ENCODE measurements at places on chromosomes 5 and 9.

GRCh38 chr9:74908665-74909064, 20.9 kb upstream of the TRPM6 start:
- no peak for DNase-seq

DNA sequence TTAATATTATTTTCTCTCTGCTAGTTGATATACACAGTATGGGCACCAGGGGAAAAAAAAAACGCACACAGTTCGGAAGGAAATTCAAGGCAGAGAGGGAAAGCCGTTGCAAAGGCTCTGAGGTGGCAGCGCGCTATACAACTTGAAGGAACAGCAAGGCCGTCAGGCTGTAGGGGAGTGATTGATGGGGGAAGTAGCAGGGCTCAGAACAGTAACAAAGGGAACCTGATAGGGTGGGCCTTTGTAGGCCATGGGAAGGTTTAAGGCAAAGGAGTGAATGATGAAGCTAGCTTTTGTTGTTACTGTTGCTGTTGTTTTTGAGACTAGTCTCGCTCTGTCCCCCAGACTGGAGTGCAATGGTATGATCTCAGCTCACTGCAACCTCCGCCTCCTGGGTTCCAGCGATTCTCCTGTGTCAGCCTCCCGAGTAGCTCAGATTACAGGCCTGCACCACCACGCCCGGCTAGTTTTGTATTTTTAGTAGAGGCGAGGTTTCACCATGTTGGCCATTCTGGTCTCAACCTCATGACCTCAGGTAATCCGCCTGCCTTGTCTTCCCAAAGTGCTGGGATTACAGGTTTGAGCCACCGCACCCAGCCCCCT, 27.0 kb downstream of the AQP7 start:
- DNase-seq: no peak

- no peak for DNase-seq
Measured at GRCh38 chr9:13596383-13596970, 317.0 kb upstream of the MPDZ start.

DNA sequence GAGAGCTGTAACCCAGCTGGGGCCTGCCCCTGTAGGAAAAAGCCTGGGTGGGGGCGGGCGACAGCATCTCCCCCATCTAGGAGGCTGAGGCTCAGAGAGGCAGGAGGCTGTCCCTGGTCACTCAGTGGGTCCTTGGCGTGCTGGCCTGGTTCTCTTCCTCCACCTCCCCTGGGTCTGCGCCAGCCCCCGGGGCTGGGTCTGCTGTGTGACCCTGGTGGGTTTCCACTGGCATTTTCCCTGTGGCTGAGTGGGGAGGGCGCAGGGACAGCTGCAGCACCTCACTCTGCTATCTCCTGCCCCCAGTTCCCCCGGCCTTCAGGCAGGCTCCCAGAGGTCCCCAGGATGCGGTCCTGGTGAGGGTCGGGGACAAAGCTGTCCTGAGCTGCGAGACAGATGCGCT, 59.5 kb upstream of the ASS1 start:
- no peak for DNase-seq

GRCh38 chr9:128001779-128002298, 21.1 kb upstream of the EEIG1 start:
- DNase-seq: no peak

- DNase-seq: no peak
Measured at GRCh38 chr5:112342389-112342788, 76.7 kb downstream of the EPB41L4A start.

DNA sequence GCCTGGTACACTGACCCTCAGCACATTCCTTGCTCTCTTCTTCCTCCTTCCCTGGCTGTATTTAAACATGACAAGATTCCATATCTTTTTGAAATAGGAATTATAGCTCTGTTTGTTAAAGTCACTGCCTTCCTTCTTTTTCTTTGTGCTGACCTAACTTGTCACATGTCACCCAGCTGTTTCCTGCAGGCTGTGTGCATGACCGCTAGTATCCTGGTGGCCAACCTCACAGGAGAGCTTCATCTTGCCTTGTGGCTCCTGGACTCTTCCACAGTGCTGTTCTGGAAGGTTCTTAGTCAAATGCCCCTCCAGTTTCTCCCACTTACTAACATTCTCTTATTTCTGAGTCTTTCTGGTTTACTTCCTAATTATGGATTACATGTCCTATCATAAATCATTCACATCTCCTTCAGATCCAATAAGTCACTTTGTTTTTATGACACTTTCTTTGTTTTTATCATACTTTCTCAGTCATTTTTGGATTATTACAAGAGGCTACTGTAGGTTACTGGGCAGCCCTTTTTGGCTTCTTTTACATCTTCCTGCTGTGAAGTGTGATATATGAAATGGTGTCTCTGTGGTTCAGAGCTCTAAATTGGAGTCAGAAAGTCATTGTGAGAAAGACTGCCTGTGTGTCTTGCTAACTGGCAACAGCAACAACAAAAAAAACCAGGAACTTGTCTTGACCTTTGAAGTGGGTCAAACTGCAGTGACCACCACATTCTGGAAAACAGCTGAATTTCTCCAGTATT, 463.6 kb upstream of the DAP start:
- no peak for DNase-seq

- DNase-seq: no peak
Measured at GRCh38 chr9:130297371-130297770, 31.8 kb downstream of the HMCN2 start.

GRCh38 chr9:128136816-128137793, 9.6 kb upstream of the PTGES2 start:
- DNase-seq: no peak

- DNase-seq: no peak
Measured at GRCh38 chr9:98481676-98482075, 226.2 kb upstream of the TBC1D2 start.

- DNase-seq: no peak
Measured at GRCh38 chr5:14265570-14265969, 122.4 kb downstream of the TRIO start.

DNA sequence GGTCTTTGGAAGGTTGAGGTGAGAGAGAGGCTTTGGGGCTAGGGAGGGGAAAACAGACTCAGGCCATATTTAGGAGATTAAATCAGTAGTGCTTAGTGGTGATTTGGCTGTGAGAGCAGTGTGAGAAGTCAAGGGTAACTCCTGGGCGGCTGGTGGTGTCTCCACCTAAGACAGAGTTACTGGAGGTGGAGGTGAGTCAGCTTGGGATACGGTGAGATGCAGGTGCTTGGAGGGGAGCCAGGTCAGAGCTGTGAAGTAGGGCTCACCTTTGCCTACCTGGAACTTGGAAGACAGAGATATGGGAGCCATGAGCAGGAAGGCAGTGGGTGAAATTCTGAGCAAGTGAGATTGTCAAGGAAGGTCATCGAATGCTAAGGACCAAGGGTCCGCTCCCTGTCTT, 24.5 kb downstream of the RGS3 start:
- no peak for DNase-seq

GRCh38 chr5:123874600-123875201, 362.7 kb downstream of the CSNK1G3 start:
- no peak for DNase-seq

GRCh38 chr9:115914291-115914690, 239.3 kb upstream of the PAPPA start:
- no peak for DNase-seq

- no peak for DNase-seq
Measured at GRCh38 chr5:81802020-81802419, 51.1 kb upstream of the SSBP2 start.

DNA sequence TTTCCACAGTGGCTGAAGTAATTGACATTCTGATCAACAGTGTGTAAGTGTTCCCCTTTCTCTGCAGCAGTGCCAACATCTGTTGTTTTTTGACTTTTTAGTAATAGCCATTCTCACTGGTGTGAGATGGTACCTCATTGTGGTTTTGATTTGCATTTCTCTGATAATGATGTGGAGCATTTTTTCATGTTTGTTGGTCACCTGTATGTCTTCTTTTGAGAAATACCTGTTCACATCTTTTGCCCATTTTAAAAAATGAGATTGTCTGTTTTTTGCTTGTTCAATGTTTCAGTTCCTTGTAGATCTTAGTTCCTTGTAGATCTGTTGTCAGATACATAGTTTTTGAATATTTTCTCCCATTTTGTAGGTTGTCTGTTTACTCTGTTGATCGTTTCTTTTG, 162.5 kb upstream of the PITX1 start:
- DNase-seq: no peak

DNA sequence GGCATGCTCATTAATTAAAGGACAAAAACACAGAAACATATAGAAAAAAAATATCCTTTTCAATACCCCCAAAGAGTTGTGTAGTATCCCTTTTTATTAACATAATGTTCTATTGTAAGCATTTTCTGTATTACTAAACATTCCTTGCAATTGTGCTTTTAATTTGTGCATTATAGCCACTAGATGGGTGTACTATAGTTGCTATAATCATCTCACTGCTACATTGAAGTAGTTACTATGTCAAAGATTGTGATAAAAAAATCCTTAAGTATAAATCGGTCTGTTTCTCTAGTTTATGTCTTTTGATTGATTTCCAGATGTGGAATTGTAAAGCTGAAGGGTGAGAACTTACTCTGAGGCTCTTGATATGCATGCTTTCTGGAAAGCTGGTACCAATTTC, 21.4 kb downstream of the FREM1 start:
- DNase-seq: no peak

GRCh38 chr5:81516091-81516490, 122.2 kb upstream of the ACOT12 start:
- DNase-seq: no peak

DNA sequence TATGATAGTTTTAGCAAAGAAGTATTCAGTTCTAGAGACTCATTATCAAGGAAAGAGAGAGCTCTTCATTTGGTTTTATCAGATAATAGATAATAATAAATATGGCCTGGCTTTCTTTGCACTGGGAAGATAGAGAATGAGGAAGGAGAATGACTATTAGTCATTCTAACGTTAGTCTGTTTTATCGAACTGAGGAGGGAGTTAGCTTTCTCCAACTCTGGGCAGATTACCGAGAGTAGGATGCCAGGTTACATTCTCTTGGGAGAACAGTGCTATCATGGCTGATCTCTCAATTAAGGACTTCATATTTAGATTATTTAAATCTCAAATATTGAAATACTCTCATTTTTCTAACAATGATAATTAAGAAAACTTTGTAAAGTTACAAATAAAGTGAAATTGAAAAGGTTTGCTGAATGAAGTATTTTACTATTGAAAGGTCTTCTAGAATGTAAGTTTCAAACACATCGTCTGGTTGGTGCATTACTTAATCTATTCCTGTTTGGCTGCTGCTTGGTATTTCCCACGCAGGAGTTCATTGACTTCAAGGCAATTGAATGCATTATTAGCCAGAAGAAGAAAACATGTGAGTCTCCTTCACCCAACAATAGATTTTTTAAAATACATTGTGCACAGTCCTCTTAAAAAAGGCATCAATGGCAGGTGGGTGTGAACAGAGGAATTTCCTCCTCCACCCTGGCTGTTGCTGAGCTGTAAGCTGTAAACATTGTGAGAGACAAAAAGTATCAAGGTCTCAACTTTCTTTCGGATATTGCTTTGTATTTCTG, 140.8 kb downstream of the C9orf152 start:
- no peak for DNase-seq

- no peak for DNase-seq
Measured at GRCh38 chr9:39587844-39588499, 232.5 kb downstream of the SPATA31A1 start.

DNA sequence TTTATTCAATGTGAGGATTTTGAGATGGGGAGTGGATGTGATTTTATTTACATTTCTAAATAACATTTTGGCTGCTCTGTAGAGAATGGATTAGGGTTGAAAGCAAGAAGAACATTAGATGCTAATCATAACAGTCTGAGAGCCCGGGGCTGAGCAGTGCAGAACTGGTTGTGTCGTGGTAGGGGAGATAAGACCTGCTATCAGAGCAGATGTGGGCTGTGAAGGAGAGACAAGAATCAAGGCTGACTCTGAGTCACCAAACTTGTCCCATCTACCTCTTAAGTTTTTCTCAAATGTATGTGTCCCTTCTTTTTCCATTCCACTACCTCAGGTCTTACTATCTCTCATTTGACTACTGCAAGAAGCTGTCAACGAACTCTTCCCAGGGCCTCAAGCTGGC, 35.4 kb upstream of the SLC28A3 start:
- DNase-seq: no peak

DNA sequence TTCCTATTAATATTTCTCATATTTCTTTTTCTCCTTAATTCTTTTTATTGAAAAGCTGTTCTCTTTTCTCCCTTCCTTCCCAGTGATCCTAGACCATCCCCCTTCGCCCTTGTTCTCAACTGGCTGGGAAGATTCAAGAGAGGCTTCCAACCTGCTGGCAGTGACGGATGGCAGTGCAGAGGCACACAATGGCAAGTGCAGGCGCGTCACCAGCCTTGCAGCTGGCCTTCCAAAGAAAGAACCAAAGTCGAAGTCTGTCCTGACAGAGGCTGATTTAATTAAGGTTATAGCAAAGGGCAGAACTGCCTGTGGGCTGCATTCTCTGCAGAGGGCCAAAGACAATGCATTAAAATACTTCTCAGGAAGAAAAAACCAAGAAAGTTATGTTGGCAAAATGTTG, 7.4 kb downstream of the CEMIP2 start:
- DNase-seq: no peak

DNA sequence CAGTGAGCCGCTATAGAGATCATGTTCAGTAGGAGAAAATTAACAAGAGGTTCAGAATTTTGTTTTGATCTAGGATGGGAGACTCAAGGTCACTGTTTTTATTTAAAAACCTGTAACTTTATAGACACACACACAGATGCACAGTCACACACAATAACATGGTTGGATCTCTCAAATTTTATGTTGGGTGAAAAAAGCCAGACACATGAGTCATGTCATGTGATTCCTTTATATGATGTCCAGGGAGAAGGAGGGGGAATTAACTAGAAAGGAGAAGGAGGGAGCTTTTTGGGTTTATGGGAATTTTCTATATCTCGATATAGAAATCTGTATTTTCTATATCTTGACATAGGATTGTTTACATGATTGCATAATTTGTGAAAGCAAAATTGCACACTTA, 17.1 kb downstream of the C6 start:
- no peak for DNase-seq

- DNase-seq: no peak
Measured at GRCh38 chr5:153626836-153627235, 136.4 kb downstream of the GRIA1 start.

DNA sequence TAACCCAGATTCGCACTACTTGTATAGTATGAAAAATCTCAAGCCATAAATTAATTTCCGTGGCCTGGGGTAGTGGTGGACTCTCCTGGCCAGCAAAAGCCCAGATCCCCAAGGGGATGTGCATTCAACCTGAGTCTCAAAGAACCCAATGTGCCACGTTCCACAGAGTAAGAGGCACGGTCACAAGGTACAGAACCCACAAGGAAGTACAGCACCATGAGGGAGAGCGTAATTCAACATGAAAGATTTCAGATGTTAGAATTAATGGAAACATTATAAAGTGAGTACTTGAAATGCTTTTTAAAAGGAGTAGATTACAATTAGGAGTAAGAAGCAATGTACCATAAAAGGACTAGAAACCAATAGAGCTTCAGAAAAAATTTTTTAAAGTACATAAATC, 23.4 kb downstream of the SRD5A1 start:
- DNase-seq: no peak

- no peak for DNase-seq
Measured at GRCh38 chr9:137128862-137129455, 10.0 kb upstream of the GRIN1 start.

- no peak for DNase-seq
Measured at GRCh38 chr5:42390115-42390514, 33.1 kb upstream of the GHR start.
